HCEC 1CT (cell line): ENCODE measurements at places on chromosomes 7 and 10.

- no peak for DNase-seq
These were observed 1.8 kb downstream of the HNRNPA2B1 start for GRCh38 chr7:26198781-26199169.

DNA sequence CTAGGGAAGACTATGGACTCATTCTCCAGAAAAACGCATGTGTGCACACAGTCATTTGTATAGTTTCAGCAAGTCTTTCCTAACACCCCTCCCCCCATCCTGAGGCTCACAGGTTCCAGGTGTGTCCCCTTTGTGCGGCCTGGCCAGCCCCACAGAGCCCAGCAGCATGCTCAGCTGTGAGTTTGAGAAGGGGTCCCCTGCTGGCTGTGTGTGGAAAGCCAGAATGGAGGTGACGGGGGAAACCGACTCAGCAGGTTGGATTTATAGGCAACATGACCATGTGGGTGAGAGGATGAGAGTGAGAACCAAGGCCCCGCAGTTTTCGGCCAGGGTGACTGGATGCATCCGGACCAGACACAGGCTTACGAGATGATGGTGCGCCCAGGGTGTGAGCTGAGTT is 9.9 kb downstream of the PTPRE start:
- no peak for DNase-seq

- DNase-seq = no peak
These were observed 40.2 kb downstream of the EGFR start for GRCh38 chr7:55059021-55059420.

DNA sequence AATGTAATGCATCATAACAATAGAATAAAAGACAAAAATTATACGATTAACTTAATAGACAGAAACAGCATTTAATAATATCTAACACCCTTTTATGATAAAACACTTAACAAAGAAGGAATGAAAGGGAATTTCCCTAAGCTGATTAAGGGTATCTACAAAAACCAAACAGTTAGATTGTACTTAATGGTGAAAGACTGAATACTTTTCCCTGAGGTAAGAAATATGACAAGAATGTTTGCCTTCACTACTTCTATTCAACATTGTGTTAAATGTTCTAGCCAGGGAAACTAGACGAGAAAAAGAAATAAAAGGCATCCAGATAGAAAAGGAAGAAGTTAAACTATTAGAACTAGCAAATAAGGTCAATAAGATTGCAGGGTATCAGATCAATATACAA is 276.9 kb downstream of the BAMBI start:
- DNase-seq = no peak

- DNase-seq = peak; percentile 60
These were observed 315.7 kb downstream of the TNS3 start for GRCh38 chr7:47266131-47266706.
